Foreskin fibroblast (primary cell): ENCODE measurements at places on chromosomes 4 and X.

DNA sequence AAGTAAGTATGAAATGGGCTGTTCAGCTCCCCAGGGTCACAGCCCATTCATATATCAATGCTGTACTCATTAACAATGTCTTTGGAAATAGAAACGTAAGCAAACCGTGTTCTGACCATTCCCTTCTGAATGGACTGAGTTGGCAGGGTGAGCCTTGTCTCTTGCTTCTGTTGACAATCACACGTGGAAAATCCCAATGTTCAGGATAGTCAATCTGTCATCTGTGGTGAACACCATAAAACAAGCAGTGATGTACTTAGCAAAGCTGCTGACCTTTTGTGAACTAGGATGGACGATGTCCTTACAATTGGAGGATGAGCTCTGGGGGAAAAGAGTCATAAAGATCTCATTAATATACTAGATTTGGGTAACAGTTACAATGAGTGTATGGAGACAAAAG, 109.6 kb upstream of the PAQR3 start:
- DNase-seq: no peak

GRCh38 chr4:185839194-185839712, 27.3 kb upstream of the SORBS2 start:
- DNase-seq: peak; percentile 92

- no peak for DNase-seq
These were observed 231.2 kb upstream of the F9 start for GRCh38 chrX:139299309-139299708.

DNA sequence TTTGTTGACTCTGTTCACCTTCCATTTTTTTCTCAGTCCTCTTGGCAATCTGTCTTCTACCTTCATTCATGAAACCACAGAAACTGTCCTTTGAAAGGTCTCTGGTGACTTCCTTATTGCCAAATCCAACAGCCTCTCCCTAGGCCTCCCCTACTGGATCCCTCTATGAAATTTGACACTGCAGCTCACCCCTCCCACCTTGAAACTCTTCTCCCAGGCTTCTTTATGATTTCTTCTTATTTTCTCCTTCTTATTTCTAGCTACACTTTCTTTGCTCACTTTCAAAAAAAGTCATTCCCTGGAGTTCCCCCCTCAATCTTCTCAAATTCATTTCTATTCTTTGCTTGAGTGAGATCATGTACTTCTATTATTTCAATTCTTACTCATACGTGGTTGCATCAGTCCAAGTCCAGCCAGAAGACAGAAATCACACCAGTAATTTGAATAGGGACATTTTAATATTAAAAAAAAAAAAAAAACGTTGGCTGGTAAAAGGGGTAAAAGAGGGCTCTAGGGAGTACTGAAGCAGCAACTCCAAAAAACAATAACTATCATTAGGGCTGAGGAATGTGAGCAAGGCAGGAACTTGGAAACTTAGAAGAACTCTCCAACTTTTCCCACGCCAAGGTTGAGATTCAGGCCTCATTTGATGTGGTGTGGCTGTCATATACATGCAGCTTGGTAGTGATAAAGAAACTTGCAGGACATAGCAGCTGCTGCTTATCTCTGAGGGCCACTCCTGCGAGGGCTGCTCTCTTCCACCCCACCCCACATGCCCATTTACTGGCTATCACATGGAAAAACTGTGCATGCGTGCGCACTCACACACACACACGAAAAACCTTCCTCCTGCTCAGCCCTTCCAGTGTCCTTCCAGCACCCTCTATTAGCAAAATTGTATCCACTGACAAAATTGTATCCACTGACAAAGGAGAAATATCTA, 169.8 kb upstream of the GALNT7 start:
- peak; percentile 68 for DNase-seq

GRCh38 chr4:156931267-156931666, 40.3 kb downstream of the PDGFC start:
- peak; percentile 94 for DNase-seq

DNA sequence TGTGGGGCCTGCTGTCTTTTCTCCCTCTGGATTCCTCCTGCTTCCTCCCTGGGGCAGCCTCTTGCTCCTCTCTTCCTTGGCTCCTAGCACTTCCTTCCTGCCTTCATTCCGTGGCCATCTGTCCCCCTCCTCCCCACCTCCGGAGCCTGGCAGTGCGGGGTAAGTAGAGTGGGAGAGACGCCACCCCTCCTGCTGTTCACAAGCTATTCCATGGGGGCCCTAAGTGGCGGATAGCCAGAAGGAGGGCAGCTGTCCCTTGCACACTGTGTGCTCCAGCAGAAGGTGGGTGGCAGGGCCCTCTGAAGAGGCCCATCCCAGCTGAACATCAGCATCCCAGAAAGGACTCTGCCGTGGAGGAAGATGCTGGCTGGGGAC, 27.4 kb downstream of the CCNQ start:
- DNase-seq: no peak

- no peak for DNase-seq
These were observed 15.7 kb upstream of the AP1S2 start for GRCh38 chrX:15870310-15870709.

DNA sequence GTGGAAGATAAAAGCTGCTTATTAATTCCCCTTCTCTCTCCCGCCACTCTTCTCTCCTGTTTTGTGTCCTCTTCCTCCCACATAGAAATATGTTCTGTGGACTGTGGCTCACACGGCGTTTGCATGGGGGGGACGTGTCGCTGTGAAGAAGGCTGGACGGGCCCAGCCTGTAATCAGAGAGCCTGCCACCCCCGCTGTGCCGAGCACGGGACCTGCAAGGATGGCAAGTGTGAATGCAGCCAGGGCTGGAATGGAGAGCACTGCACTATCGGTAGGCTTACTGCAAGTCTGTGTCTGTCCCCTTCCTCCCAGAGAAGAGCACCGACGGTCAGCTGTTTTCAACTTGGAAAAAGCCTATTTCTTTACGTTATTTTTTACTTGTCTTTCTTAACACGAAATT, 229.1 kb downstream of the DCTD start:
- no peak for DNase-seq

- DNase-seq: peak; percentile 92
These were observed 167.5 kb upstream of the MAP3K15 start for GRCh38 chrX:19682712-19683331.

DNA sequence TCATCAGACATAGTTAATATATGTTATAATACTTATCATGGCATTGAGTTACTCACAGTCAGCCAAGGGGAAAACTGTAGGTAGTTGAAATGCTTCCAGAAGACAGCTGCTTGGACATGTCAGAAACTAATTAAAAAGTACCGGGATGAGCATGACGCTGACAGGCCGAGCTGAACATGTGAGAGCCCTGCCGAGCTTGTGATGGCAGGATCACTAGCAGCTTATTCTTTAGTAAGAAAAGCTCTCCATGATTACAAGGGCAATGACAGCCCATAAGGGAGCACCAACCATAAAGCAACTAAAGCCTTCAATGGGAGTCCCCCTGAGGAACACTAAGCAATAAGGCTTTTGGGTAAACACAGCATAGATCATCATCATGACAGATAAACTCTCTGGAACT, 435.6 kb downstream of the TLL1 start:
- no peak for DNase-seq

DNA sequence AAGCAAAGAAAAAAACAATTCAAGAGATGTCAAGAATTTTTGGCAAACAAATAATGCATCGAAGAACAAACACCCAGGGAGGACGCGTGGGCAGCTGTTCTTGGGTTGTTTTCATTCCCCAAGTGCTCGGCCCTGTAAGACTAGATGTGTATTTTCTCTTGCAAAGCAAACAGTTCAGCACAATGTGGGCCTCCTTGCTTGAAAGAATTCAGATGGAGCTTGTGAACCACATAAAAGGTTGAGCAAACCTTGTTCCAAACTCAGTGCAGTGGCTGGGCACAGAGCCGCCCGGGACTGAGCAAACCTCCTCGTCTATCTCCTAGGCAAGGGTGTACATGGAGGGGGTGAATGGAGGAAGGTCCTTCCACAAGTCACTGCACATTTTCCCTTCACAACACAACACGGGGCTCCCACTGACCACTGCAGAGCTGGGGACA, 82.4 kb downstream of the HTRA3 start:
- no peak for DNase-seq

- no peak for DNase-seq
These were observed 189.2 kb upstream of the GK2 start for GRCh38 chr4:79597266-79597665.

DNA sequence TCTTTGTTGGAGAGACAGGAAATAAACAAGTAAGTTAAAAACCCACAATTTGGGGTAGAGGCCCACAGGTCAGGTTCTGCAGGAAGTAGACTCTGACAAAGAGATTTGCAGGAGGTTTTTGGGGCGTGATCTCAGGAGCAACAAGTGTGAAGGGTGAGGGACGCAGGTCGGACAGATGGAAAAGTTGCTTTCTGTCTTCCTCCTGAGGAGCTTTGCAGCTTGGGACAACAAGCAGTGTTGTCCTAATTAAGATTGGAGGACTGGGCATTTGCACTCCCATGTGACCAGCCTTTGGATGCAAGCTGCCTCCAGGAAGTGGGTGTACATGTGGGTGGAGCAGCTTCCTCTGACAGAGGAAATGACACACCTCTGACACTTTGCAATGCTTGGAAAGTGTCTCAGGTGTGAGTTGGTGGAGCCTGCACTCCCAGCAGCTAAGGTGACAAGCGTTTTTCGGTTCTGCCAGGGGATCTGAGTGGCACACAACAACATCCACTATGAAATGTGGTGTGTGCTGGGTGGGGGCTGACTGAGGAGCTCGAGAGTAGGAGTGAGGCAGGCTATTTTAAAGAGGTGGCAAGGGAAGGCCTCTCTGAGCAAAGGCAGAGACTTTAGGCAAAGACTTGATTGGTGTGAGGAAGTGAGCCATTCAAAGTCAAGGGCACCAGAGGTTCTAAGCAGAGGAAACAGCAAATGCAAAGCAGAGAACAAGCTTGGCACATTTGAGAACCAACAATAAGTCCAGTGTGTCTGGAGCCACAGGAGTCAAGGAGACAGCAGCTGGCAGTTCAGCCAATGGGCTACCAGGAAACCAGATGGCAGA, 339.8 kb upstream of the GATB start:
- DNase-seq: no peak

DNA sequence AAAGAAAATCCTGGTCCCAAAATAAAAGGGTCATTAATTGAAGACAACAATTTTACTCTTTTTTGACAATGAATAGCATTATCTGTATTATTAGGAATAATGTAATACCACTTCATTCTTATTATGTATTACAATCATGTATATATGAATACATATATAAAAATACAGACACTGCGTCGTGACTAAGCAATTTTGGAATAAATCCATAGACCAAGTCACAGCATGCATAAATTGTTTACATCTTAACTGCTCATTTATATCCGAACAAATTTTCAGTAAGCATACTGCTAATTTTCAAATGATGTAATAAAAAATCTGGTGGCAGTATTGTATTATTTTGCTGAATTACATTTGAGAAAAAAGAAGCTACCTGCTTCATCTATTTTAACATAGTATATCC, 321.6 kb upstream of the PITX2 start:
- DNase-seq: no peak

DNA sequence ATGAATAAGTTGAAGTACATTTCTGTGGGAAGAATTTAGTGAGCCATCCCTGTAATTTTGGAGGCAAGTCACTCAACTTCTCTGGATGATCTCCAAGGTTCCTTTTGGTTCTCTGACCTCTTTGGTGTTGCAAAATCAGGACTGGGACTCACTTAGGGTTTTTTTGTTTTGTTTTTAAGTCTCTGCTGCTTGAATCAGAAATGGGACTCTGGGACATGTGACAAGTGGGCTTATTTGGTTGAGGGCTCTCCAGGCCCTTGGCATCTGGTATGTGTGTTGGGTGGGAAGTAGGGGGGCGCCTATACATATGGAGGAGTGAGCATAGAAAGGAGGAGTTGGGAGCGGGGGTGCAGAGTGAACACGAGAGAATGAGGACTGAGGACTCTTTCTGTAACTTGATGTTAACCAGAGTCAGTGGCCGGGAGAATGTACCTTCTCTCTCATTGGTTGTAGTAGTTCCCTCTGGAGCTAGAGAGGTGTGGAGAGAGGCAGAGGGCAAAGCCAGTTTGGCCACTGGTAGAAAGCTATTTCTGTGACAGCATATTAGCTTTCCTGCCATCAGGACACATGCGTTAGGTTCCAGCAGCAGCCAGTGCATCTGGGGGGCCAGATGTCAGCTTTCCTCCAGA, 1.9 kb downstream of the ARHGAP10 start:
- DNase-seq: peak; percentile 72

DNA sequence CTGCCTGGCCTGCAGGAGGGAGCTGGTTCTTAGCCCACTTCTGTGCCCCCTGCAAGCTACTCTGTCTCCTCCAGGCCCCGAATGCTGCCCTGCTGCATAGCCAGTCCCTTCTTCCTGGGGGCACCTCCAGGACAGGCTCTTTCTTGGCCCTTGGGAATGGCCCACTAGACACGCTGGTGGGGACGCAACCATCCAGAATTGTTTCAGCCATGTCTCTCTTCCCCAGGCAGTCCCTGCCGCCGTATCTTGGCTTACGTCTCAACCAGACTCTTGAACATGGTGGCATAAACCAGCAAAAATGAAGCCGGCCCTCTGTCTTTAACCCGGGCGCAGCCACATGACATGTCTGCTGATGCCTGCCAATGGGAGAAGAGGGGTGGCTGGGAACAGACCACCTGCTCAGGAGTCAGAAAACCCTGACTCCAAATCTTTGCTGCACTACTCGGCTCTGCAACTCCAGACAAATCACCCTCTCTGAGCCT, 9.0 kb downstream of the LRPAP1 start:
- DNase-seq: no peak

- peak; percentile 10 for DNase-seq
These were observed 37.3 kb downstream of the DCUN1D4 start for GRCh38 chr4:51880016-51880915.

- no peak for DNase-seq
These were observed 16.3 kb upstream of the RP2 start for GRCh38 chrX:46820391-46821100.

- peak; percentile 75 for DNase-seq
These were observed 53.3 kb upstream of the LAS1L start for GRCh38 chrX:65587616-65588526.

DNA sequence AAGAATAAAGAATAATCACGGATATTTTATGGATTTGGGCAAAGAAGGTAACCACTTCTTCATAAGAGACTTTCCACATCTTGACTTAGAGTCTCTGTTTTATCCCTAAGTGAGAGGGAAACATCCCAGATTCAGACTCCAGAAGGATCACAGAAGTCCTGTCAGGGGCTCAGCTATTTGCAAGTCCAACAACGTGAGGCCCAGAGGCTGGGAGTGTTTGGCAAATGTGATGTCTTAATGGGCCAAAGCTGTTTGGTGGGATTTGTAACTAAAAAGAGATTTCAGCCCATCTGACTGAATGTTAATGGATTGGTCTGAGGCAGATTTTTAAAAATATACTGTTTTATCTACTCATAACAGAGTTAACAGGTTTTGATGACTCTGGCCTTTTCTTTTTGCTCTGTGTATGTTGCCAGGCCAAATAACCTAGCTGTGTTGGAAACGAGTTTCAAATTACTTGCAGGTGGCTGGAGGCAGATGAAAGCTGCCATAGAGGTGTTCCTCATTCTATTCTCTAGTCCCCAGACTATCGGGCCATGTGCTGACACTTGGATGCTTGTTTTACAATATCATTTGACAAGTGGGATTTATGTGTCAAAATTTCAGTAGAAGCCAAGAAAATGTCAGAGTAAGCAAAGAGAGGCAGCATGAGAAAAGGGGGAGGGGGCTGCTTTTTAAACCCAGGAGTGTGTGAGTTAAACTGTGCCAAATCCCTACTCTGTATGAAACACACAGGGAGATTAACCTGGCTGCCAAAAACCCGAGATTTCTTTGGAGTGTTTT, 330.9 kb downstream of the DCHS2 start:
- DNase-seq: no peak

- DNase-seq: no peak
These were observed 7.4 kb downstream of the DCAF8L2 start for GRCh38 chrX:27597508-27597907.

GRCh38 chr4:77415689-77416088, 189.9 kb upstream of the CXCL13 start:
- DNase-seq: no peak

- no peak for DNase-seq
These were observed 495.6 kb downstream of the BCOR start for GRCh38 chrX:39602195-39602594.
